ENCODE measurements at places on chromosomes 12 and 14.

- DNase-seq, result no peak
Measured at GRCh38 chr14:84090837-84091236, 1439.1 kb upstream of the FLRT2 start.

- DNase-seq, result no peak
Measured at GRCh38 chr14:30252783-30253674, 305.9 kb upstream of the G2E3 start.

- DNase-seq, result peak; percentile 98
Measured at GRCh38 chr14:27995691-27996090, 770.9 kb upstream of the FOXG1 start.

DNA sequence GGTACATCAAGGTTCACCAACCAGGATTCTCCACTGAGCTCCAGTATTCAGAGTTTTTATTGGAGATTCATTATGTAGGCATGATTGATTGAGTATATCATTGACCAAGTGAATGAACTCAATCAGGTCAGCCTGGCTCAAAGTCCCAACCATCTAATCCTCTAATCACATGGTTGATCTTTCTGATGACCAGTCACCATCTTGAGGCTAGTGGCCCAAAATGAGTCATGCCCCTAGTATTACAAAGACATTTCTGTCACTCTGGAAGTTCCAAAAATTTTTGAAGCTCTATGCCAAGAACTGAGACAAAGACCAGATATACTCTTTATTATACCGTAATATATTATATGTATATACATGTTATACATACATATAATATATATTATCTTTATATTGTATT is 75.9 kb upstream of the ATF7IP start:
- no peak for DNase-seq

DNA sequence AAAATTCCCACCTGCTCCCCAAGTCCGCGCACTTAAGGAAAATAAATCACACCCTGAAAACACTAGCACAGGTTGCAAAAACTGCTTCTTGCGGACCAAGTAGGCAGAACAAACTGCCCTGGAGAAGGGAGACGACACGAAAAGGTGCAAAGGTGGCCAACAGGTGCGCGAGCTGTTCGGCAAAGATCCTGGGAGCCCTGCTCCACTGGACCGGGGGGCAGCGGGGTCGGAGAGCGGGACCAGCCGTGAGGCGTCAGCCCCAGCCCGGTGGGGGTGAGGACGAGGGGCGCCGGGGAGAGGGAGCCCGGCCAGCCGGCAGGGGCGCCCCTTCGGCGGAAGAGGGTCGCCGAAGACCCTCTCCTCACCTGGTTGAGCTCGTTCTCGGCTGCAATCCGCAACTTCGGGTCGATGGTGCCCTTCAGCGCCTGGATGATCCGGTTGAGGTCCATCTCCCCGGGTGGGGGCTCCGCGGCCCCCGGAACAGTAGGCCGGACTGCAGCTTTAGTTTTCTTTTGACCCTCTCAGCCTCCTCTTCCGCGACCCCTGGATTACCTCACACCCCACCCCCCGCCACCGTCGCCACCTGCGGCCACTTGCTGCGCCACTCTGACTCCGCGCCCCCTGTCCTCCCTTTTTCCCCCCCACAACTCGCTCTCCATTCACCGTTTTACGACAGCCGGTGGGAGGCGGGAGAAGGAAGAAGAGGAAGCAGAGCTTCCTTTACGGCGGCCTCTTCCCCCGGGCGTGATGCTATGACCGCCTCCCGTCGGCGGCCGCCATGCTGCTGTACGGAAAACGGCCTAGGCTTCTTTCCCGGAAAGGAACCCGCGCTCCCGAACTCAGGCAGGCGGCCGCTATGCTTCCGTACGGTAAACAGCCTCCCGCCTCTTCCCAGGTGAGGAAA is at the start of gene IPO8:
Gene IPO8, minus strand, starts transcription at position 671 of the 904 bp plus-strand sequence. Its CDS starts 222 bp downstream, at position 449.
- DNase-seq, result peak; percentile 92

GRCh38 chr12:13405961-13406703 is 209.6 kb downstream of the EMP1 start:
- DNase-seq, result no peak

DNA sequence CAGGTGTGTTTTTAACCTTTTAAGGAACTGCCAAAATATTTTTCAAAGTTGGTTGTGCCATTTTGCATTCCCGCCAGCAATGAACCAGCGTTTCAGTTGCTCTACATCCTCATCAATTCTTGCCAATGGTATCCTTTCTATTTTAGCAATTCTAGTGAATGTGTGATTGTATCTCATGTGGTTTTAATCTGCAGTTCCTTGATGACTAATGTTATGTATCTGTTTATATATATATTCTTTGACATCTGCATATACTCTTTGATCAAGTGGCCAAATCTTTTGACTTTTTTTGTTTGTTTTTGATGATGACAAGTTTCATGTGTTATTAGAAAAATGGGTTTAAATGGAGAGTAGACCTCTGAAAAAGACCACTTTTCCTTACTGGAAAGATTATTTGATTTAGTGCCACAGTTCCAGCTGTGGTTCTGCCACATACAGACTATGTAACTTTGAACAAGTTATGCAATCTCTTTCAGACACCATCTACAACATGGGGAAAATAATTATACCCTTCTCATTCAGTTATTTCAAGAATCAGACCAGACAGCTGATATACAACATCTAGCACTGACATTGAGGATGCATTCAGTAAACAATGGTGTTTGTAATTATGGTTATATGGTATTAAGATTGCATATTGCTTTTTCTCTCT is 146.3 kb upstream of the CNOT2 start:
- no peak for DNase-seq

DNA sequence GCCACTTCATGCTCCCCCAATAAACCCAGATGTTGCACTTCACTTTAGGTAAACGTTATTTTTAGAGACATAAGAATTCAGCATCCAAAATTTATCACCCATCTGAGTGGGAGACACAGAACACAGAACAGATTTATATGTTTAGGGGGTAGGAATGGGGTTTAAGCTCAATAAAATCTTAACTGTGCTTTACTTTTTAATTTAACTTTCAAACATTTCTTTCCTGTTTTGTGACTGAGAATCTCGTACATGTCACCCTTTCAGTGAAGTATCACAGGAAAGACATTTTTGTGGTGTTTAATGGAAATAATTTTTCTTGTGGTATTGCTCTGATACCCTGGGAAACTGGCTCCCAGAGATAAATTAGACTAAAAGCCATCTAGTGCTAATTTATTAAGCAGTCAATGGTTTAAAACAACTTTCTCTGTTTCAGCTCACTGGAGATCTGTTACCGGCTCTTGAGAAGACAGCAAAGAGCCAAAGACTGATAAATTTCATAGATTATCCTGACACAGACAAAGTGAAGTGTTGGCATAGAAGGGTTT is 148.0 kb upstream of the BMP4 start:
- DNase-seq, result no peak

DNA sequence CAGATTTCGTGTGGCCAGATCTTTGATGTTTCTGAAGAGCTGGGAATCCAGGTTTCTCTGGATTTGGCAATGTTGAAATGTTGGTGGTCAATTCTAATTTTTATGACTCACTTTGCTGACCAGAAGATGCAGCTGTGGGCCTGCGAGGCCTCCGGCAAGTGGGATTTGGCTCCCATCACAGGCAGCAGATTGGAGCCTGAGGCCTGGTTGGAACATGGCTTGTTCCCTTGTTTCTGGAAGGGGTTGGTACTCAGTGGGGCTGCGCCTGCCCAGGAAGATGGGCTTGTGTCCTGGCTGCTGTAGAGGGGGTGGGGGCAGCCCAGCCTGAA is 23.1 kb downstream of the FBRSL1 start:
- no peak for DNase-seq

GRCh38 chr12:132771126-132771838 is 9.7 kb upstream of the ANKLE2 start:
- no peak for DNase-seq

GRCh38 chr14:20726531-20726930 is 19.2 kb upstream of the EDDM3A start:
- DNase-seq, result no peak

GRCh38 chr12:92330654-92331053 is 185.0 kb upstream of the BTG1 start:
- no peak for DNase-seq

GRCh38 chr14:29843981-29844380 is 83.7 kb downstream of the PRKD1 start:
- no peak for DNase-seq

GRCh38 chr12:2535583-2536204 is 259.1 kb upstream of the FKBP4 start:
- no peak for DNase-seq

- no peak for DNase-seq
Measured at GRCh38 chr14:85090681-85091080, 439.3 kb upstream of the FLRT2 start.

DNA sequence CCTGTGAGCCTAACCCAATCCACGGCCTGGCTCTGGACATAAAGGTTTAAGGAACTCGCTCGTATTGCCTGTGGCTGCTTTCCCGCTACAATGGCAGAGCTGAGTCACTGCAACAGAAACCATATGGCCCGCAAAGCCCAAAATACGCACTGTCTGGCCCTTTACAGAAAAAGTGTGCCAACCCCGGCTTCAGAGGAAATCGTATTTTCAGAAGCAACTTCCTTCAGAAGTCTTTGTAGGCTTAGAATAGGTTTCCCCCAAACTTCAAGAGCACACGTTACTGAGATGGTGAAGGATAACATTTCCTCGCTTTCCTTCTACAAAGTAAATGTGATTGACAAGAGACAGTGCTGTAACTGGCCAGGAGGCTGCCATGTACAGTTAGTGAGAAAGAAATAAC is 34.8 kb upstream of the TESC start:
- no peak for DNase-seq

- no peak for DNase-seq
Measured at GRCh38 chr14:97432586-97432985, 635.4 kb downstream of the VRK1 start.

DNA sequence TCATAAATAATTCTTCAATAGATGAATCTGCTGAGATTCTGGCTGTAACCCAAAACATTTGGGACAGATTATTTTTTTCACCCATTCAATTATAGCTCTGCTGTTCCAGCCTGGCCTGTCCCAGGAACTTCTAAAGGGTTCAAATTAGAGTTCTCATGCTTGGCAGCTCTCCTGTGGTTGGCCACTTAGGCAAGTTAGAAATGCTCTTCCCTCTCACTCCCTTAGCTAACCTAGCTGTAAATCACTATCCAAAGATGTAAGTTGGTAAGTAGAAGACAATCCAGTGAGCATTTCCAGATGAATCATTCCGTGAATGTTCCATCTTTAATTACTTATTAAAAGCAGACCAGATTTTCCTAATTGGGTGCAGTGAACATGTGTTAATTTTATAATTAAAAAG is 760.4 kb upstream of the TBX3 start:
- no peak for DNase-seq

DNA sequence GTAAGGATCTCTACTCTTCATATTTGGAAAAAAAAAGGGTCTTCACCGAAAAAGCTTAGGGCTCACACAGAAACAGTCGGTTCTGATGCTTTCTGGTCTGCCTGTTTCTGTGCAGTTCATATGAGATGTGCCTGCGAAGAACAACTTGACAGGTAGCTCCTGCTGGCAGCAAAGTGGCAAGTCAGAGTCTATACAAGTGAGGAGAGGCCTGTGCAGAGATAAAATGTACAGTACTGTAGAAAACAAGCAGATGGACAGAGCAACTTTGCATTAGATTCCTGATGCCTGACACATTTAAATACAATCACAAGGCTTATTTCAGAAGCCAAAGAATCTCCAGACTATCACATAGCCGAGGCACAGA is 936.0 kb downstream of the DIO2 start:
- no peak for DNase-seq

- DNase-seq, result no peak
Measured at GRCh38 chr14:73755434-73756014, 41.3 kb upstream of the PNMA1 start.

DNA sequence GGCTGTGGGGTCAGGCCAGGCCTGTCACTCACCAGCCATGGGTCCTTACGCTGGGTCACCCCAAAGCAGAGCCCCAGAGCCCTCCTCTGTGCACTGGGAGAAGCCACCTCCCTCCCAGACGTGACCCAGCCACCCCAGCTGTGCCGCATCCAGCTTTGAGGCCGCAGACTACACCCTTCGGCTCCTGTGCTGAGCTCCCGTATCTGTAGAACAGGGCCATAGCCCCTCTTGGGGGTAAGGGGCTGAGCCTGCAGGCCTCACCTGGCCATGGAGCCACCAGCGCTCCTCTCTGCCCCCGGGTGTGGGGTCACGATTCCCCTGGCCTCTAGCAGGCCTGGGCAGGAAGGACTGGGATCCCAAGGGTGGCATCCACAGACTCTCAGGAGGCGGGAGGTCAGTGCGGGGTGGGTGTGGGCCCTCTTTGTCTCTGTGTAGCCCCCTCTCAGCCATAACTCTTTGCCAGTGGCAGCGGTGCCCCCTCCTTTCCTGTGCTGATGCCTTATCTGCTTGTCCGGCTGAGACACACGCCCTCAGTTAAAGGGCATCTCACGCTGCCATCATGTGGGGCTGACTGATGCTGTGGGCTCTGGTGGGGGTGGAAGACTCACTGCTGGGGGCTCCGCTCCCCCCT is 16.3 kb downstream of the ASPG start:
- no peak for DNase-seq

GRCh38 chr12:40198601-40199000 is 26.2 kb upstream of the LRRK2 start:
- no peak for DNase-seq

DNA sequence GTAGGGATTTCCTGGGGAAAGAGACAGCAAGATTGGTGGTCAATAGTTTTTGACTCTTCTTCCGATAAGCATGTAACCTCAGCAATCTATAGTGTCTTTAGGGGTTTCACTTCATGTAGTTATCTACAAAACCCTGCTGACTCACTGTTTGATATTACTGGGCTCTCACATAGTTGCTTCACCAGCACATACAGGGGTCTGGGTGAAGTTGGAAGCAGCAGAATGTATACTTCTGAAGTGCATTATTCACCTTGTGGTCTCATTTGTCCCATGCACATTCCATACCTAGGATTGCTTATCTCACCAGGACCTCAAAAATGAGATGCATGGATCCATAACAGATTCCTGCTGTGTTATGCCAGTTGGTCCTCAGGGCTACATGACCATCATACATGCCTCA is 280.0 kb downstream of the LRIG3 start:
- DNase-seq, result no peak

DNA sequence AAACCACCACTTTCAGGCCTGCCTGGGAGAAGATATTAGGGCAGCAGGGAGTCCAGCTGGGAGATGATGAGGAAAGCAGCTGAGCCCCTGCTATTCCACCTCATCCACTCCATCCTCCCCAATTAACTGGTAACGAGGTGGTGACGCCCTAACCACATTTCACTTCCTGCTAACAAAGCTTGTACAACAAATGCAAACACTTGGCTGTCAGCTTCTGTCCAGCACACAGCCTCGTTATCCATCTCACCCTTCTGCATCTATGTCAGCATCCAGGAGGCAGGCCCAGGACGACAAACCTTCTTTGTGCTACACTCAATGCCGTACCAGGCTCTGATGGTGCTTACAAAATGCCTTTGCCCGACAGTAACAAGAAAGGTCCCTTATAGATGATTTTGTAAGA is 225.4 kb downstream of the APAF1 start:
- DNase-seq, result peak; percentile 65

GRCh38 chr14:90795744-90796143 is 20.5 kb downstream of the TTC7B start:
- DNase-seq, result no peak

Measured in NCI-H345 (cell line).